Stimulated activated CD4-positive, alpha-beta T cell treated with anti-CD3 and anti-CD28 coated beads, Interleukin-2, amount 100 ng/mL, for 48 hours (primary cell): ENCODE measurements at places on chromosomes 5 and 9.

DNA sequence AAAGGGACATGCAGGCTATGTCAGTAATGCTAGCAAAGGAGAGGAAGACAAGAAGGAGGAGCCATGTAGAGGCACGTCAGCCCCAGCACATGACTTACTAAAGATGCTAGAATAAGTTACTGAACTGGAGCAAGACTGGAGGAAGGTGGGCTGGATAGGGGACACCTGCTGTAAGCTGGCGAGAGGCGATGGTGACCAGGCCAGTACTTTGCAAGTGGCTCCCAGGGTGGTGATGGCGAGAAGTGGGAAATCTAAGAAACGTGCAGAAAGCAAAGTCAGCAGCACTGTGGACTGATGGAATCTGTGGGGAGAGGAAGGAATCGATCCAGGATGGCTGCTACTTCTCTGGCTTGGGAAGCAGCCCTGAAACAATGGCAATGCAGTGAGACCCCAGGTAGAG is 617.1 kb upstream of the ADAMTS16 start:
- DNase-seq = no peak

DNA sequence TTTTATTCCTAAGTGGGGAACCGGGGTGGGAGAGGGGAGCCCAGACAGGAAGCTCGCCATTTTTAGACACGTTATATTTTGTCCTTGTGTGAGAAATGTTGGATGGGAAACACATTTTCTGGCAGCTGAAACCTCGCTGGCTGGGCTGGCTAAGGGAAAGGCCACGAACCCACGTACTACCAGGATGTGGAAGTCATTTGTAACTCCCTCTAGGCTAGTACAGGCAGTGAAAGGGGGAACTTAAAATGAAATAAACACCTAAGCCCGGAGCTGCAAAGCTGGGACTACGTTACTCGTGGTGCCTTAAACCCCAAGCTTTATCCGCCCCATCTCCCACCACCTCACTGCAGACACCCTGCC is 42.5 kb downstream of the TMEM174 start:
- DNase-seq = no peak

GRCh38 chr9:81868145-81868544 is 60.1 kb upstream of the SPATA31D4 start:
- DNase-seq = no peak

- no peak for DNase-seq
These were observed 79.8 kb downstream of the MROH2B start for GRCh38 chr5:40991168-40991980.

DNA sequence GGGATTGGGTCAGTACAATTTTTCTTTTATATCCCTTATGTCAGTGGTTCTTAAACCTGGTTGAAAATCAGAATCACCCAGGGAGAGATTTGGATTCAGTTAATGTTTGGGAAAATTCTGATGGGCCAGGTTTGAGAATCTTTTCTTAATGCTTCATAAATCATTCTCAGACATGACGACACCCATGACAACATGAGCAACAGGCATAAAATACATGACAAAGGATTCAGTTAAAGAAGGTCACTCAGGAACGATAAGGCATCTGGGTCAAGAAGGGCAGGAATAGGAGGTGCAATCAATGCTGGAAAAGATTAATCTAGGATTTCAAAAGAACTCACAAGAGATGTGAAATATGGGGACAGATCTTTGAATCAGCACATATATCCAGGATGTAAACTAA is 41.8 kb downstream of the ELOVL7 start:
- DNase-seq = no peak

- DNase-seq = no peak
These were observed 20.2 kb downstream of the EXD3 start for GRCh38 chr9:137402746-137403145.
